Lung microvascular endothelial cell (primary cell): ENCODE measurements at places on chromosomes 3 and 15. TPM values are rescaled to one million over a fixed set of nuclear protein-coding genes. Genes with fewer than 3 reads are reported as not detected.

ZNF445 gene
- 3.7 and 5.8 TPM in 2 replicates for total RNA-seq

CHRFAM7A gene
- total RNA-seq = 0.60 and 2.2 TPM in 2 replicates

NCBP2 gene
- total RNA-seq = 44.5 and 49.0 TPM in 2 replicates

ASB14 gene
- not detected in 2 replicates for total RNA-seq

SOX14 gene
- total RNA-seq = not detected in 2 replicates

ZKSCAN7 gene
- 0.87 and 1.2 TPM in 2 replicates for total RNA-seq

CEMIP gene
- total RNA-seq = under 0.01 and 0.22 TPM in 2 replicates

INAFM2 gene
- total RNA-seq = 11.3 and 14.1 TPM in 2 replicates

SCN5A gene
- total RNA-seq = 5.9 and 14.9 TPM in 2 replicates

PARP15 gene
- 0.40 and 0.44 TPM in 2 replicates for total RNA-seq

BFSP2 gene
- not detected in 2 replicates for total RNA-seq

WNT7A gene
- not detected in 2 replicates for total RNA-seq
